ENCODE measurements at places on chromosomes 7 and 10.

DNA sequence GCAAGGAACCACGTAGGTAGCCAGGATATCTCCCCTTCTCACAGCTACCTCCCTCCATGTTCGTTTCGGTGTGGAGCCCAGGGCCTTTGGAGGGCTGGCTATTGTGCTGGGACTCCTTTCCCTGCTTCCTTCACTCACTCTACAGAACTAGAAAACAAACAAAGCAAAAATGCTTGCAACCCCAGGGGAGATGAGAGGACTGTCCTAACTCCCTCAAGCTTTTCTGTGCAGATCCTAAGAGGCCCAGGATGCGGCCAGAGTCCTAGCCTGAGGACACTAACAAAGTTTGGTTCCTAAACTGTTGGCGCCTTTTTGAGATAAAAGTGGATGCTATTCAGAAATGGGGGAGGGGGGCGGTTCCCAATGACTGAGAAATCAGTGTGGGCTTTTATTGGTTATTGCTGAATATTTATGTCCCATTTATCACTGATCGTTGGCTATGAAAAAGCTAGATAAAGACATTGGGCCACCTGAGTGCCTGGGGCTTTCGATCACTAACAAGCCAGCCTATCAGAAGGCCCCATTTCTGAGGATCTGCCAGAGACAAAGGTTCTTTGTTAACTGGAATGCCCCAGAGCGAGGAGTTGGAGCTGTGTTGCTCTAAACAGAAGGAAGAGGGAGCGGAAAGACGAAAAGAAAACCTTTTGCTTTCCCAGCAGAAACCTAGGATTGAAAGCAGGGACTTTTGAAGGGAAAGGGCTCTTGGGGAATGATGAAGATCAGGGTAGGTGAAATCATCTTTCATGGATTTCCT lies 95.2 kb upstream of the EGR2 start:
- DNase-seq, result no peak

DNA sequence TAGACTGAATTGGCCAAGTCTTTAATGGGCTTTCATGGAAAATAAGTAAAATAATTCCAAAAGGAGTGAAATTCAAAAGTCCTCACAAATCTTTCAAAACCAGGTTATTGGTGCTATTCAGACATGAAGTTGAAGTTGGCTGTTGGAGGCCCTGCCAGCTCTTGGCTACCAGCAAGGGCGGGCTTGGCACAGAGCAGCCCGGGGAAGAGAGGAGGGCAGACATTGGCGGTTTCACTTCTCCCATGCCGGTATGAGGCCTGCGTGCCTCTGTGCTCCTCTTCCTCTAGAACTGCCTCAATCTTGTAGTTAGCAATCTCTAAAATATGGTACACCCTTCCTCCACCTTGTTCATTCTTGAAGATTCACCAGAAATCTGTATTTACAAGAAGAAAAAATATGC lies 16.4 kb upstream of the NPS start:
- DNase-seq, result no peak

DNA sequence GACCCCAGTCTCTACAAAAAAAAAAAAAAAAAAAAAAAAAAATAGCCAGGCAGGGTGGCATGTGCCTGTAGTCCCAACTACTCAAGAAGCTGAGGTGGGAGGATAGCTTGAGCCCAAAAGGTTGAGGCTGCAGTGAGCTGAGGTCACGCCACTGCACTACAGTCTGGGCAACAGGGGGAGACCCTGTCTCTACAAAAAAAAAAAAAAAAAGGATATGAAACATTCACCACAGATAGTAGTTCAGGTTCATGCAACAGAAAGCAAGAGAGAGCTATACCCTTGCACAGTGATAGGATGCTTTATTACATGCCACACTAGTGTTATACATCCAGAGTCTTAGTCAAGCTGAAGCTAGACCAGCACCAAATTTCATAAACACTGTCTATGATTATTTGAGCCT lies 148.4 kb upstream of the KAT6B start:
- DNase-seq, result no peak

DNA sequence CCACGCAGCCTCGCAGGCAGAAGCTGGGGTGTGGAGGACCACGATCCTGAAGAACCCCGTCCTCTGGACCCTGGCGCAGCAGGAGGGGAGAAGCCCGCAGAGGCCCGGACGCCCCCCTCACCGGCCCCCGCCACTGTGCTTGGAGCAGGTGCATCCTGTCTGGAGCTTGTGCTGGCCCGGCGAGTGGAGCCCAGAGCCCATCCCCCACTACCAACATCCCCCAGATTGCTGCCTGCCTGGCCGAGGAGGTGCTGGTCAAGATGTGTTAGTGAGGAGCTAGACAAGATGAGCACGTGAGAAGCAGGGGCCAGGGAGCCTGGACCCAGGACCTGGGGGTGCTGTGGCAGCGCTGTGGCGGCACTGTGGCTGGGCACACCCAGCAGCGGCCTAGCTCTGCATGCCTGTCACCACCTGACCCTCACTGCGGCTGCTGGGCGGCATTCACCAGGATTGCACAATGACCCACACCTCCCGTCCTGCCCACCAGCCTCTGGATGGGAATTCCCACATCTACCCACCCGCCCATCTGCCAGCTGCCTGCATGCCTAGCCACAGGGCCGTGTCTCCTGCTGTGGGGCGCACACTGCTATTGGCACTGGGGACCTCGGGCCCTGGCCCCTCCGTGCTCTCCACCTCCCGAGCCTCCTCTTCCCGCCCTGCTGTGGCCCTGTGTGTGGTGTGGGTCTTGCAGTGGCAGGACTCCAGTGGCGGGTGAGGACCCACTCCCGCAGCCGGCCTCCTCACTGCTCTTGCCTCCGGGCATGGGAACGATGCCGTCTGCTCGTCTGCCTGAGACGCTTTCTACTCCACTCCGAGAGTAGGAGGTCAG lies 11.8 kb downstream of the GPR146 start:
- DNase-seq, result no peak

- no peak for DNase-seq
These were observed 22.7 kb upstream of the MKRN1 start for GRCh38 chr7:140501966-140502365.

GRCh38 chr7:29032146-29032545 lies 74.0 kb upstream of the TRIL start:
- no peak for DNase-seq

- no peak for DNase-seq
These were observed 326.5 kb upstream of the SEMA3C start for GRCh38 chr7:81245353-81245752.

- no peak for DNase-seq
These were observed 365.1 kb upstream of the MTPN start for GRCh38 chr7:136342251-136342650.

DNA sequence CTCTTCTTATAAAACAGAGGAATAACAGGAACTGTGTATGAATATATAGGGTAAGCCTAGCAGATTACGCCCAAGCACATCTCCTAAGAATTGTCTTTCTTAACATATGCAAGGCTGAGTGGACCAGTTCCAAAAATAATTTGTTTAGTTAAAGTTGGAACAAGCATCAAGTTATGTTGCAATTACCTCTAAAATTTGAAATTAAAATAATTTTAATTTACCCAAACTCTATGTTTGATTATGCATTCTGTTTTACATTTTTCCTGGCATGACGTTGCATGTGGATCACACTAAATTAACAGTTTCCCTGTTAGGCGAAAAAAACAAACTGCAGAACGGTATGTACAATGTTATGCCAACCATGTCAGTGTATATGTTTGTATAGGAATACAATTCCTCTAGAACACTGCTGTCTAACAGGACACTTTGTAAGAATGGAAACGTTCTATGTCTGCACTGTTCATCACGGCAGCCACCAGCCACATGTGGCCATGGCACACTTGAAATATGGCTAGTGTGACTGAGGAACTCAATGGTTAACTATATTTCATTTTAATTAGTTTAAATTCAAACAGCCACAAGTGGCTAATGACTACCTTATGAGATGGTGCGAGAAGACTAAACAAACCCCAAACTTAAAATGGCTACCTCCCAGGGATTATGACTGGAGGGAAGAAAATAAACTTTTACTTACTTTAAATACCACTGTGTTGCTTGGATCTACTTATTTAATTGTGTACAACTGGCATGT lies 281.1 kb upstream of the KLF14 start:
- no peak for DNase-seq

GRCh38 chr10:48487244-48487643 lies 117.6 kb downstream of the ARHGAP22 start:
- DNase-seq, result no peak

GRCh38 chr10:106136175-106136574 lies 1028.3 kb downstream of the SORCS1 start:
- DNase-seq, result no peak

Measured in stimulated activated CD4-positive, alpha-beta T cell treated with anti-CD3 and anti-CD28 coated beads, Interleukin-1b, Interleukin-23, amount 100 ng/mL, for 24 hours (primary cell).